ENCODE measurements at places on chromosomes 4 and X. TPM values are rescaled to one million over a fixed set of nuclear protein-coding genes. Genes with fewer than 3 reads are reported as not detected.

Gene IL3RA
- total RNA-seq, result 0.45 TPM

GRCh38 chr4:181520790-181521189, 722.4 kb upstream of the TENM3 start:
- no peak for DNase-seq

GRCh38 chr4:148006001-148006400, 274.1 kb downstream of the ARHGAP10 start:
- no peak for DNase-seq

DNA sequence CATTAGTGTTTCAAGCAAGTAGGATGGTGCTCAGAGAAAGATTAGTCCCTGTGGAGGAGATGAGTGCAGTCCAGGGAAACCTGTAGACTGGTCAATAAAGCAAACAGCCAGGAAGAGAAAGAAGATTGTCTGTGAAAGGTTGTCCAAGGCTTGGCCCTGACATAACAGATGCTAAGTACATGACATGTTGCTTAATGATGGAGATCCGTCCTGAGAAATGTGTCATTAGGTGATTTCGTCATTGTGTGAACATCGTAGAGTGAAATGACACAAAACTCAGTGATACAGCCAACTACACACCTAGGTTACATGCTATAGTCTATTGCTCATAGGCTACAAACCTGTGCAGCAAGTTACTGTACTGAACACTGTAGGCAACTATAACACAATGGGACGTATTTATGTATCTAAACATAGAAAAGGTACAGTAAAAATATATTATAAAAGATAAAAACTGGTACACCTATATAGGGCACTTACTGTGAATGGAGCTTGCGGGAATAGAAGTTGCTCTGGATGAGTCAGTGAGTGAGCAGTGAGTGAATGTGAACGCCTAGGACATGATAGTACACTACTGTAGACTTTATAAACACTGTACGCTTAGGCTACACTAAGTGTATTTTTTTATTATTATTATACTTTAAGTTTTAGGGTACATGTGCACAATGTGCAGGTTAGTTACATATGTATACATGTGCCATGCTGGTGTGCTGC, 9.0 kb upstream of the PRSS48 start:
- DNase-seq, result no peak

DNA sequence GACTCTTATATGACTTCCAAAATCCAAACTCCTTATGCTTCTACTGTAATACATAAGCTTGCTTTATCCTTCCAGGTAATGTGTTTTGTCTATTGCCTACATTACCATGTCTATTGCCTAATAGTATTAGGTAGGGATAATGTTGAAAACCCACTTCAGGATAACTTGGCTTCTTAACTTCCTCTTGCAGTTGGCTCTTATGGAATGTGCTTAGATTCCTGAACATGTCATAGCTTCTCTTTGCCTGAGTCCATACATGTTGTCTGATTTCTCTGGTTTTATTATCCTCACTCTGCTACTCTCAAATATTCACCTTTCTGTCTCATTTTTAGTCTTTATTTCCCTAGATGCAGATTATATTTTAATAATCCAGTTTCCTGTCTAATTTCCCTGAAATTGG, 599.9 kb downstream of the IL15 start:
- no peak for DNase-seq

DNA sequence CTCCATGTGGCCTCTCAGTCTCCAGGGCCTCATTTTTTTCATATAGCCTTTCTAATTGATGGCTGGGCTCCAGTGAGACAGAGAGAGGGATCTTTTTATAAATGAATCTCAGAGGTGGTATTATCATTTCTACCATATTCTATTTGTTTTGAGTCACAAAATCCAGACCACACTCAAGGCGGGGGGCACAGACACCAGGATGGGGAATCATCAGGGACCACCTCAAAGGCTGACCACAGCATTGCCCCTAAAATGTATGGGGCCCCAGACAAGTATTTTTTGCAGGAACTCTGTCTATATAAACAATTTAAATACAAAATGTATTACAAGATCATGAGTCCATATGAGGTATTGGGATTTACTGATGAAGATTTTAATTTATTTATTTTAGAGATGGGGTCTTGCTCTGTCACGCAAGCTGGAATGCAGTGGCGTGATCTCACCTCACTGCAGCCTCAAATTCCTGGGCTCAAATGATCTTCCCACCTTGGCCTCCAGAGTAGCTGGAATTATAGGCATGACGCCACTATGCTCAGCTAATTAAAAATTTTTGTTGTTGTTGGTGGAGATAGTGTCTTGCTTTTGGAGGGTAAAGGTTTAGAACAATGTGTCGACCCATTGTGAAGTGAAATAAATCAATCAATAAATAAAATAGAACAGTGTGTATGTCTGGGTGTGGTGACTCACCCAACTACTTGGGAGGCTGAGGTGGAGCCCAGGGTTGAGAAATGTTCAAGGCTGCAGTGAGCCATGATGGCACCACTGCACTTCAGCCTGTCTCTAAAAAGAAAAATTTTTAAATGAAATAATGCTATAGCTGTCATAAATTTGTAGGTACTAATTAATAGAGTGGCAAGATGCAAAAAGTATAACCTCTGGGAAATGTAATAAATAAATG, 29.4 kb downstream of the WDR13 start:
- no peak for DNase-seq

Gene GJB1
- not detected for total RNA-seq

DNA sequence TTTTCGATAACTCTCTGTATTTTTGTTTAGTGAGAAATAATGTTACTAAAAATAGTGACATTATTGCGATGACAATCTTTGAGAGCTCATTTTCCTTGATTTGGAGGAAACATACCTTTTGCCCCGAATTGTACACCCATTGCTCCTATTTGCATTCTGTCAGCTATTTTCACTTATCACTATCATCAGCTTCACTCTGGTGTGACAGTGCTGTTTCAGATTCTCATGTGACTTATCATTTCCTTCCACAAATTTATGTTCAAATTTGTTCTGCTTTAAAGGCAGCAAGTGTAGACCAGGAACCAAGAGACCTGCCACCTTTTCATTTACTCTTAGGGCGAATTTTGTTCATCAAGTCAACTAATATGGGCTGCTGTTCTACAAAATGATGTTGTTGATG, 179.4 kb downstream of the RBM46 start:
- DNase-seq, result no peak

DNA sequence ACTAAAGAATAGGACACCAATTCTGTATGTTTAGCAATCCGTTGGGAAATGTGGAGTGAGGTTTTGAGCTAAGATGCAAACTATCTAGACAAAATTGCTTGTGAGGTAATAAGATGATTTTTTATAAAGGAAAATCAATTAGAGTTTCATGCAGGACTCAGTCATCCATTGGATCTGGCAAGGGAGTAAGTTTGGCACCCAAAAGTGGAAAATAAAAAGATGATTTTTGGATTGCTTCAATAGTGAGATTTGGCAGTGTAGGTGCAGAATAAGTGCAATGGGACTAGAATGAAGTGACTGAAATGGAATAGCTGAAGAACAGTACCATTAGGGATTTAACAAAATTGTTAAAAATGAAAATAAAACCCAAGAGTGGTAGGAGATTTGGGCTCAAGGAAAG, 290.5 kb upstream of the EPHA5 start:
- DNase-seq, result no peak

- no peak for DNase-seq
Observed at GRCh38 chr4:76203541-76203940, 10.1 kb downstream of the SCARB2 start.

DNA sequence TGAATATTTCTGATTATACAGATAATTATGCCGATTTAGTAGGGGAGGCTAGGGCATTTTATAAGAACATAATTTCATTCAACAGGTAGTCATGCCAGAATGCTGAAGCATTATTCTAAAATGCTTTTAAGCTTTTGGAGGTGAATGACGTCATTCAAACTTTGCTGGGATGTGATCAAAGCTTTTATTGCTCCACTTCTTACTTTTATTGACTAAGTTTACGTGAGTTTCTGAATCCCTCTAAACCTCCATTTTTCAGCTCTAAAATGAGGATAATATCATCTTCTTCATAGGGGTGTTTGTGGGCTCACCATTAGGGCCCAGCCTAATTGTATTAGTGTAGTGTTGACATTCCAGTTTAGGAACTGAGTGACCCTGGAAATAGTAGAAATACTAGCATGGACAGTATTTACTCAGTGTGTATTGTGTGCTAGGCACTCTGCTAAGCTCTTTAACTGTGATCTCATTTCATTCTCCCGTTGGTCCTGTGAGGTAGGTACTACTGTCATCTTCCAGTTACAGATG, 3.0 kb downstream of the WWC2 start:
- DNase-seq, result no peak

- DNase-seq, result no peak
Observed at GRCh38 chrX:139920316-139920715, 12.5 kb downstream of the ATP11C start.

Gene GPR101
- total RNA-seq, result 0.22 TPM

GRCh38 chr4:14871676-14872430, 130.4 kb upstream of the CPEB2 start:
- DNase-seq, result peak; percentile 20

DNA sequence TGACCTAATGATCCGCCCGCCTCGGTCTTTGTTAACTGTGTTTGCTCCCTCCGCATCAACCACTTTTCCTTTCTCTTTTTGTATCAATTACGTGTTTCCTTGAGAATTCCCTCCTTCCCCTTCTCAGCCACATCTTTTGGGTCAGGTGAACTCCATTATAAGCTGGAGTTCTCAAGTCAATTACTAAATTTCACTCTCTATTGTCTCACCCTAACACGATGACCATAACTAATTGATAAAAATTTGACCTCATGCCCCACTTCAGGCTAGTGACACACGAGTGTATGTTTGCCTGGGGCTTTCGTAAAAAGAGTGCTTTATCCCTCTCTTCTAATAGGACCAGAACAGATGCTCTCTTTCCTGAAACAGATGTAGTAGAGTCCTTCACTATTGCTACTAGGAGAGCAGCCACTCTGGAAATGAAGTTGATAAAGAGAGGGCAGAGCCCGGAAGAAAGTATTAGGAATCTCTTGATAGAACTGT, 403.6 kb upstream of the ANXA10 start:
- DNase-seq, result no peak

- no peak for DNase-seq
Observed at GRCh38 chrX:10112510-10112909, 44.3 kb upstream of the CLCN4 start.

GRCh38 chr4:21801661-21802385, 146.7 kb downstream of the KCNIP4 start:
- no peak for DNase-seq

- DNase-seq, result no peak
Observed at GRCh38 chr4:98574816-98575215, 83.6 kb downstream of the TSPAN5 start.

All from CD4-positive, alpha-beta T cell (primary cell).